ENCODE measurements at places on chromosomes 5 and 9.

DNA sequence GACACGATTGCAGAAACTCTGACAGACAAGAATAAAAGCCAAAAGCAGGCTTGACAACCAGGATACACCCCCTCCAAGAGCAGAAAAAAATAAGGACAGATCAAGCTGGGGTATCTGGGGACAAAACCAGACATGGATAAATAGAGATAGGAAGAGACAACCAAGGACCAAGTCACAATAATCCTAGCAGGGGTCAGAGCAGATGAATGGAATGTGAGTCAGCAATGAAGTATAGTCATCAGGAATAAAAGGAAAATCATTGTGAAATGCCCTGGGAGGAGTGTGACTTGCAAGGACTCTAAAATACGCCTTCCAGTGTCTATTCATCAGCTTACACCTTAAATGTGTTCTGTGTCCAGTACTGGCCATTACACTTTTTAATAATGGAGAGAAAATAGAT lies 206.8 kb downstream of the CAAP1 start:
- DNase-seq = no peak

DNA sequence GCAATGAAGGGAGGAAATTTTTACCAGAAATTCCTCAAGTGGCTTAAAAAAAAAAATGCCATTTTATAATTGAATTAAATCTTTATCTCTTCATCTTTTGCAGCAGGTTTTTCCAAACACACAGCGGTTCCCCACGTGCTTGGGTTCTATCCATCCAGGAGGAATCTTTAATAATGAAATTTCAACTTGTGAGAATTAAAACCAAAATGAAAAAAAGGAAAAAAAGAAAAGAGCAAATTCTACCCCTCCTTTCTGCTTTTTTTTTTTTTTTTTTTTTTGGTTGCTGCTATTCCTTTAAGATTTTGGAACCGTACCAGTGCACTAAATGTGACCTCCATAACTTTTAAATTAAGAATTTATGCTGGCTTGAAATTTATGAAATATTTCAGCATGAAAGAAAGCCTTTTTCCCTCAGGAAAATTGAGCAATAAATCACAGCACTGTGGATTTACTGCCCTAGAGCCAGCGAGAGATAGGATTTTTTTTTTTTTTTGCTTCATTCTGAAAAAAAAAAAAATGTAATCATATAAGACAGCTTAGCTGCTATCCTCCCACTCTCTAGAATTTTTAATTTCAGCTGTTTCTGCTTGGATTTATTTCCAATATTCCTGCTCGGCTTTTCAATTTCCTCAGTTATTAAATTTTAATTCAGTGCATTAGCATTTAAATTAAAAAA lies 88.5 kb downstream of the ZNF618 start:
- DNase-seq = no peak

GRCh38 chr5:130720355-130720754 lies 444.7 kb downstream of the HINT1 start:
- DNase-seq = no peak

DNA sequence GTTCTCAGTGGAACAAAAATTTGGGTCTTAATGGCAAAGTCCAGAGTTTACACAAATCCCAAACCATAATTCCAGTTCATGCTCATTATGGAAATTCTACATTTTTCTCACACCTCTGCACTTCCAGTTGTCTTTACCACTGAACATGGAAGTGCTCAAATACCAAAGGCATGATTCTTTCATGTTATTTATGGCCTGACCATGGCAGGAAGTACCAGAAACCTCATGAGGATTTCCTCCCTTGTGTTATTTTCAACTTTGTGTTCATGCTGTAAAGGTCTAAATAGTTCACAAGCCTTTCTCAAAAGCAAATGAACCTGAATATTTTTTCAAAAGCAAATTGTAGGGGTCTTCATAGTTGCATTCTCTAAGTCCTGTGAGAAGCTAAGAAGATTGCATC lies 82.0 kb upstream of the ITGA1 start:
- no peak for DNase-seq

DNA sequence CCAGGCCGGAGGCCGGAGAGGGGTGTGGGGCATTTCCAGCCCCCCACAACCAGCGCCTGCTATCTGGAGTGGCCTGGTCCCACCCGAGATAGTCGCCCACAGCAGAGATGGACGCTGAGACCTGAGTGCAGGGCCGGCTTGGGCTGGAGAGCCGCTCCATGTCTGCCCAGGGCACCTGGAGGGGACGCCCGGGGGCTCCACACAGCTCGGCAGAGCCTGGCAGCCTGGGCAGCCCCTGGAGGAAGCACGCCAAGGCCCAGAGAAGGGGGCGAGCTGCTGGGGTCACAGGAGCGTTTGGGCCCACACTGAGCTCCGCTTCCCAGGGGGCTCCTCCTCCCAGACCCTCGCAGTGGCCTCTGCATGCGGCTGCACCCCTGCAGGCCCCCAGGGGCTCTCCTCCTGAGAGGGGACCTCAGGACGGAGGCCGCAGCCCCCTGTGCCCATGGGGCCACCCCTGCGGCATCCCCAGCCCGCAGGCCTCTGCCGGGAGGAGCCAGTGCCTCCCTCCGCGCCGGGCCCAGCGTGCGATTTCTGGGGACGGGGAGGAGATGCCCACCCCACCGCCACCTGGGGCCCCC lies 42.2 kb upstream of the EGFL7 start:
- no peak for DNase-seq

GRCh38 chr9:17580119-17580518 lies 1.3 kb downstream of the SH3GL2 start:
- no peak for DNase-seq

DNA sequence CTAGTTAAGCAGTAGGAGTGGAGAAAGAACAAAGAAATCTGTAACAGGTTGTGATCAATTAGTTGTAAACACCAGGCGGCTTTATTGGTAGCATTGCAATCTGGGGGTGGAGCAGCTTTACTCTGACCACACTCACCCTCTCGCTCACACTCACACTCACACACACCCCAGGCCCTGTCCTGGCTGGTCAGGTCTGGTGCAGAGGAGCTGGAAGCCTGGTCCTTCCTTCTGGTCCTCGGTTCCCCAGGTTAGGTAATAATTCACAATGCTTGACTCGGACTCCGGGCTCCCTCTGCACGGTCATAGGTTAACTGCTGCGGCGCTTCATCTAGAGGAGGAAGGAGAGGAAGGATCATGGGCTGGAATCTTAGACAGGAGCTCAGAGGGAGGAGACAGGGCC lies 1.6 kb downstream of the CCL19 start:
- DNase-seq = no peak

DNA sequence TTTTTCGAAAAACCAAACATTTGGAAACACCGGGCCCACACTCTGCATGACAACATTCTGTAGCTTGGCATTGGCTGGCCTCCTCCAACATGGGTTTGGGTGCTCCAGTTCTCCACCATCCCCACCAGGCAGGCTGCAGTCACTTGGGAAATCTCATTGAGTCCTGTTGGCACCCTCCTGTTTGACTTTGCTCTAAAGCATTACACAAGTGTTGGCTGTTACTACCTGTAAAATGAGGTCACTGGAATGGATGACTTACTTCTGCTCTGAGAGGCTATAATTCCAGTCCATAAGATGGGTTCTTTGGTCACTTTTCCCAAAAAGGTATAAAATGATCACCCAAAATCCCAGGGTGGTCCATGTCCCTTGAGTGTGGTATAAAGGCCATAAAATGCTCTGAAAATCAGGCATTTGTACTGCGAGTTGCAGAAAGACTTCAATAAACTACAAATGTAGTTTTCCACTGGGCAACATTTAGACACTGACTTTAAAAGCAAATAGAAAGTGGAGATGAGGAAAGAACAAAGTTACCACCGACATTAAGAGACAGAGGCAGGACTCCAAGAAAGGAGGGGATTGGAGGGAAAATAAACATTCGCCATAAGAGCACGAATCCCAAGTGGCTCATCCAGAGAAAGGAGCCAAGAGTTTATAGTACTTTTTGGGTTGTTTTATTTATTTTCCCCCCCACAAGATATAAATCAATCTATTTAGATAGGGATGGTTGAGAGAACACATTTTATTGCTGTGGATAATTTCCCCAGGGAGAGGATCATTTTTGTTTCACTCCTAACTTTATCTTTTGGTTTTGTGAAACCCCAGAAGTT lies 295.1 kb downstream of the TLE1 start:
- DNase-seq = no peak

Measured in left cardiac atrium (tissue), 4 donors.